Activated T-cell treated with anti-CD3 and anti-CD28 coated beads for 4 hours (primary cell): ENCODE measurements at places on chromosomes 6 and 20.

- DNase-seq, result no peak
Observed at GRCh38 chr6:136169394-136170148, 80.5 kb downstream of the MTFR2 start.

GRCh38 chr6:113140721-113141120 lies 716.4 kb upstream of the MARCKS start:
- no peak for DNase-seq

DNA sequence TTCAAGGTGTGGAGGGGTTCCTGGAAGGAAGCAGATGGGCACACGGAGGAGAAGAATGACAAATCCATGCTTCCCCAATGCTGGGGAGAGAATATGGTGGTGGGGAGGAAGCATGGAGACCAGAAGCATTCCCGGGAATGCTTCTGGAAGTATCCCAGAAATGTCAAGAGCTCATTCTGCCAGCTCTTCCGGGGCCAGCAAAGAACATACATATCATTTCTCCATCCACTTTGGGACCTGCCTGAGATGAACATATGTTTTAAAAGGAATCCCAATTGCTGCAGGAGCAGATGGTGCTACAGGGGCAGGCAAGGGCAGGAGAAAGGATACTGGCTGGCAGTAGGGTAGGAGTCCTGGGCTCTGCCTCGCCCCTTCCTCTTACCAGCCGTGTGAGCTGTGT lies 37.9 kb upstream of the CCDC167 start:
- no peak for DNase-seq

DNA sequence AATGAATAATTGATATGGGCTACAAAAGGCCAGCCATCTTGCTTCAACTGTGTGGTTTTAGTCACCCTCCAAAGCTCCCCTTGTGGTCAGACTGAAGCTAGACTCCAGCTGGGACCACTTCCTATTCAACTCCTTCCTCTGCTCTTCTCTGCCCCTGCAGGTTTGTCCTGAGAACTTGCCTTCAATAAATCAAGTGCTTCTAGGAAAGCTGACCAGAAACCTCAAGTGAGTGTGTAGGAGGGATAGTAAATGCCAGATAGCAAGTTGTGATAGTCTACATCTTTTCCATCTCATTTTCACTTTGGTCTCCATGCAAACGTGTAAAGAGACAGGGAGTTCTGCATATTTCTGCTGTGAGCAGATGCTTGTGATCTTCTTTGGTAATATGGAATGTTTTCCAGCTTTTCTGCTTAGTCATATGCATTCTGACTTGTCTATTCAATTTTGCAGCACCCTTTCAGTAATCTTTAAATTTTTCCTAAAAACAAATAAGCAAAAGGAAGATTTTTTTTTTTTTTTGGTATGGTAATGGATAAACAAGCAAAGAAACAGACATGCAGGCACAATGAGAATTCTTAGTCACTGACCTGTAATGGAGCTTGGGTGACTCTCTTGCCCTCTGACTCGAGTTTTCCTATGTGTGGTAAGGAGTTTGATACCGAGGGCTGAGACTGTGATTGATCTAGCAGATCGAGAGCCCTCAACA lies 201.3 kb upstream of the BTBD3 start:
- DNase-seq, result no peak

- DNase-seq, result no peak
Observed at GRCh38 chr6:43742931-43743632, 26.9 kb upstream of the VEGFA start.

DNA sequence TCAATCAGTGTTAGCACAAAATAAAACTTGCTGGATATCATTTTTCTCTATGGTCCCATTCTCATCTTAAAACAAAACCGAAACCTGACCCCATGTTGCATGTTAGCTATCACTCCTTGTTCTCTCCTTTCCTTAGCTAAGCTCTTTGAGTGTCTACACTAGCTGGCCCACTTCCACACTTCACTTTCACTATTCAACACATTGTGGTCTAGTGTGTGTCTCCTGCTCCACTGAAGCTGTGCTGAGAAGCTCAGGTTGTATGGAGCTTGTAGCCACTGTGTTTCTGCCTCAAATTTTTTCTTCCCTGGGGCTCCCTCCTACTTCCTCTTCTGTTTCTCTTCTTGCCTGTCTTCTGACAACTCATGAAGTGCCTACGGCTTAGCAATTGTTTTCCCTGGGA lies 223.0 kb downstream of the NKAIN2 start:
- DNase-seq, result no peak

DNA sequence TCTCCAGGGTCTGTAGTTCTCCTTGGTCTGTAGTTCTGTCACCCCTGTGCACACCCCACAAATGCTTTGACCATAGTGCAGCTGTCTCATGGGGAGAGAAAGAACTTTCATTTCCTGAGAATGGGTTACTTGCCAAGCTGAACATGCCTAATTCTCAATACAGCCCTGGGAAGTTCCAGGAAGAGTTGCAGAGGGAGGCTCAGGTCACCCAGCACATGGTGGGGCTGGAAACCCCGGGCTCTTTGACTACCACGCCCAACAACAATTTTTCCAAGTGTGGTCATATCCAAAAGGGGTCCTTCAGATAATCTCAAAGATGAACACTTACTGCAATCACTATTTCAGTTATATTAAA lies 2.2 kb upstream of the PTPRA start:
- no peak for DNase-seq

- DNase-seq, result no peak
Observed at GRCh38 chr20:17417225-17417624, 114.0 kb downstream of the BFSP1 start.
